ENCODE measurements at places on chromosomes 7 and 10.

DNA sequence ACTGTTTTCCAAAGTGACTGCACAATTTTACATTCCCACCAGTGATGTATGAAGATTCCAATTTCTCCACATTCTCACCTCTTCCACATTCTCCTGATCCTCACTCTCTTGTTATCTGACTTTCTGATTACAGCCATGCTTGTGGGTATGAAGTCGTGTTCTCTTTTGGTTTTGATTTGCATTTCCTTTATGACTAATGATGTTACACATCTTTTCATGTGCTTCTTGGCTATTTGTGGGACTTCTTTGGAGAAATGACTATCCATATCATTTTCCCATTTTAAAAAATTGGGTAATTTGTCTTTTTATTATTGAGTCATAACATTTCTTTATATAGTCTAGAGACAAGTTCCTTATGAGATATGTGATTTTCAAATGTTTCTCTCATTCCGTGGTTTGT lies 10.5 kb upstream of the GIMAP8 start:
- DNase-seq, result no peak

DNA sequence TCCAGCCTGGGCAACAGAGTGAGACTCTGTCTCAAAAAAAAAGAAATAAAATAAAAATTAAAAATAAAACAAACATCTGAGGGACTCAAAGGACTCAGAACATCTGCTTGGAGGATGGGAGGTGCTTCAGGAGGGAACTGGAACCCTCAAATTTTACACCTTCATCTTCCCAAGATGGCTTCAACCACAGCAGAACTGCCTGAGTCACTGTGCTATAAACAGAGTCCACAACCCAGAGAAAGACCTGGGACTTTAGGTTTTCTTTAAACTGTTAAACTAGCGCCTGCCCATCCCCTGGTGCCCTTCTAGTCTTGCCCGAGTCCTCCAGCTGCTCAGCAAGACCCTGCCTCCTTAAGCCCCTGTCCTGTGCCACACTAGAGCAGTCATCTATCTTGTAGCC lies 40.8 kb downstream of the RGS10 start:
- no peak for DNase-seq

- no peak for DNase-seq
Measured at GRCh38 chr7:115060095-115060870, 138.4 kb downstream of the MDFIC start.

DNA sequence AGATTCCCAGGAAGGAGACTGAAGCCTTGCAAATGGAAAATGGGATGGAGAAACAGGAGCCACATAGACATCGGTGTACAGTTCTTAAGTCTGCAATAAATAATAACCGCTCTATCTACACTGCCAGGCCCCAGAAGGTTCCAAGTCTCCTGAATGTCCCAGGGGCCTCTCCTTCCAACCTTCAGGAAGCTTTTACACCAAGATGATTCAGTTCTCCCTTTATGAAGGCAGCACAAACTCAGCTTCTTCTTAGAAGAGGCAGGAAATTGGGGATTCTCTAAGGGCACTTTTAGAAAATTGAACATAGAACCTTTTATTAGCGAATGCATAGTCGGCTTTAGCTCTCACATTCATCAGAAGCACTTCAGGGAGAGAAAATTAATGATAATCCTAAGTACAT lies 130.8 kb upstream of the LYZL1 start:
- no peak for DNase-seq

DNA sequence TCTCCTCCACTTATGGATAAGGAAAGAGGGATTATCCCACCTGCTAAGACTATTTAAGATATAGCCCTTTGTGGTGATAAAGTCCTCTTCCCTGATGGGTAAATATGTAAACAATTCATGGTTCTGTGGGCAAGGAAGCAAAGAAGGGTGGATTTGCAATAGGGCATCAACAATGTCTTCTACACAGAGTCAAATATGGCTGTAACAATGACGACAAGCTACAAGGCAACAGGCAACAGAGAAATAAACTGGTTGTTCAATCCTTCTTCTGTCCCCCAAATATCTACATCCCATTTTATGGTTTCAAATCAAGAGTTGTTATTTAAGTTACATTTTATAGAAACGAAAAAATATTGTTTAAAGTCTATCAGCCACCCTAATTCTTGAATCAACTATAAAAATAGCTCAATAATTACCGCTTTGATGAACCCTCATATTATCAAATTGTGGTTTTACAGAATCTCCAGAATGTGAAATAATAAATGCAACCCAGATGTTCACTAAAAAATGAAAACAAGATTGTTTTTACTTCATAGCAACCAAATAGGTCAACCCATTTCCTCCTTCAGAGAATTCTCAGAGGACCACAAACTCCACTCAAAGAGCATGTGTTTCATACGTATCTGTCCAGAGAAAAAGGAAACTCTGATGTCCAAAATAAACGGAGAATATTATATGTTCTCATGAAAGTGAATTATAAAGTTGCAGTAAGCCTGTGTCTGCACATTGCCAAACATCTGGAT lies 13.8 kb downstream of the CYTH3 start:
- DNase-seq, result no peak

GRCh38 chr10:54131833-54132232 lies 669.2 kb downstream of the PCDH15 start:
- no peak for DNase-seq

- DNase-seq, result no peak
Measured at GRCh38 chr10:74320717-74321116, 169.7 kb downstream of the ADK start.

DNA sequence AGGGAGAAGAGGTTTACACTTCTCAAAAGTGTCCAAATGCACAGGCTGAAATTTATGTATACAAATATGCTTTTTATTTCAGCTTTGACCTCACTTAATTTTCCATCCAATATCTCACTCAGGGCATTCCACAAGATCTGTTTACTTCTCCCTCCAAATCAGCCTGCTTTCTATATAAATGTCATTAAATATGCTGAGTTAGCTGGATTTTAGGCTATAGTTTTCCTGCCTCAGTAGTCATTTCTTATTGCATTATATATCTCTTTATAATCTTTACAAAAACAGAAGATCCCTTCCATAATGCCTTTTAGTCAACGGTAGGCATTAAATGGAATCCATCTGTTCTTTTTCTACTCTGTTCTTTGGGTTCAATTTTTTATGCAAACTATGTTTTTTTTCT lies 71.7 kb upstream of the KCND2 start:
- DNase-seq, result no peak

GRCh38 chr10:3873728-3874461 lies 88.9 kb upstream of the KLF6 start:
- no peak for DNase-seq

DNA sequence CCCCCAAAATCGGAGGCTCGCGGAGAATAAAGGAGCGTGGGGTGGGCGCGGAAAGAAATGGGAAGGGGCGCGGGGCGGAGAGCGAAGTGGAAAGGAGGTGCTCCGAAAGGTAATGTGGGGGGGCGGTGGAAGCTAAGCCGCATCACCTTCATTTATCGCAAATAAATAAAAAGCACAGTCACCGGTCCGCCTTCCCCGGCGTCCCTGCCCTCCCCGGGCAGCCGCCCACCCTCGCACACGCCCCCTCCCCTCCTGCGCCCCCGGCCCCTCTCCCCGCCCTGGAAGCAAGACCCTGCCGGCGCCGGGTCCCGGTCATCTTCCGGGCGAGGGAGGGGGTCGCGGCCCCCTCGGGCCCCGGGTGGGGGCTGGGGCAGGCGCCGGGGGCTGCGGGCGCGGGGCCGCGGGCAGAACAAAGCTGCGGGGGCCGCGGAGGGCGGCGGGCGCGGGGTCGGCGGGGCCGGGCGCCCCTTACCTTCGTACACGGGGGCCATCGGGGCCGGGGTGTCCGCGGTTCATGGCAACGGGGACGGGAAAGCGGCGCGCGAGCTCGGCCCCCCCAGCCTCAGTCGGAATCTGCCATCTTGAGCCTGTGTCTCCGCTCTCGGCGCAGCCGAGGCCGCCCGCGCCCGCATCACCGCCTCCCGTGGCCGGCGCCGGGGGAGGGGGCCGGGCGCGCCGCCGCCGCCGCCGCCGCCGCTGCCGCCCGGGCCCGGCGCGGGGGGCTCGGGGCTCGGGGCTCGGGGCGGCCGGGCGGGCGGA lies 486 bp downstream of the HIPK2 start:
- DNase-seq, result no peak

DNA sequence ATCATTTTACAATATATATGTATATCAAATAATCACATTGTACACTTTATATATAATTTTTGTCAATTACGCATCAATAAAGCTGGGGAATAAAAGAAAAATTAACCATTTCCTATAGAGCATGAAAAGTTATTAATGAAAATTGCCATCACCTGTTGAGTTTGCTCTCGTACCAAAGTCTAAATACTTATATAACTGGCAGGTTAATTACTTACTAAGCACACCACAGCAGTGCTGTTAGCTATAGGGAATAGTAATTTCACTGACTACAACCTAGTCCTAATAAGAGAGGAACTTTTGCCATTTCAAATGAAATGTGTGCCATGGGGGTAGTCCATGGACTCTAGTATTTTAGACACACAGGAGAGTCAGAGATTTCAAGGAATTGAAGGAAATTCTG lies 176.9 kb upstream of the COL1A2 start:
- DNase-seq, result no peak

- DNase-seq, result no peak
Measured at GRCh38 chr7:710161-710560, 16.3 kb upstream of the DNAAF5 start.

GRCh38 chr10:116147147-116147905 lies 125.7 kb downstream of the GFRA1 start:
- no peak for DNase-seq

DNA sequence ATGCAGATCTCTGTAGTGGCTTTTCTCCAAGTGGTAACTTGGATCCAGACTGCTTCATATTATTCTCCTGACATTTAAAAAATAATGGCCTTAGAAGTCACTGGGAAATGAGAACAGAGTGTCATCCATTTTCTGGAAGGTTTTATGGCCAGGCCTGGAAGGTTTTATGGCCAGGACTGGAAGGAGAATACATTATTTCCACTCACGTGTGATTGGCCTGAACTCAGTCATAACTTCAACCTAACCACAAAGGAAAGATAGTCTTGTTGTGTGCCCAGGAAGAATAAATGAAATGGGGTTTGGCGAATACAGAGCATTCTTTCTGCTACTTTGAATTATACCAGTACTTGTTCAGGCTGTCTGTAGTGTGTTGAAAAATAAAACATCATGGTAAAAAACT lies 360.9 kb downstream of the GPAM start:
- no peak for DNase-seq

DNA sequence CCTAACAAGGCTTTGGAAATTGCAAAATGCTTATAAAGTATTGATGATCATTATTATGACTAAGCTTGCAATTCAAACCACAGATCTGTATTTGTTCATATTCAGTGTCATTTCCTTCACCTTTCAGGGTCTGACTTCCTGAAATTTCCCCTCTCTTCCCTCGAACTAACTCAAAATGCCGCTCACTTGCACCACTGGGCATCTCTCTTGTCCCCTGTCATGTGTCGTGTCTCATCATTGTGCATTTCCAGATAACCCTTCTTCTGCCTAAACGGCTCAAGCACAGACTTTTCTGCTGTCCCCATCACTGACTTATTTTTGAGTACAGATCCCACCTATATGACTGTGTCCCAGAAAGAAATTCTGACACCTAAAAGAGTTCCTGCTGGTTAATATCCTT lies 41.0 kb upstream of the CELF2 start:
- DNase-seq, result no peak

- no peak for DNase-seq
Measured at GRCh38 chr10:133257489-133258065, 19.1 kb downstream of the ADAM8 start.

- no peak for DNase-seq
Measured at GRCh38 chr10:118955531-118955930, 74.0 kb upstream of the NANOS1 start.

DNA sequence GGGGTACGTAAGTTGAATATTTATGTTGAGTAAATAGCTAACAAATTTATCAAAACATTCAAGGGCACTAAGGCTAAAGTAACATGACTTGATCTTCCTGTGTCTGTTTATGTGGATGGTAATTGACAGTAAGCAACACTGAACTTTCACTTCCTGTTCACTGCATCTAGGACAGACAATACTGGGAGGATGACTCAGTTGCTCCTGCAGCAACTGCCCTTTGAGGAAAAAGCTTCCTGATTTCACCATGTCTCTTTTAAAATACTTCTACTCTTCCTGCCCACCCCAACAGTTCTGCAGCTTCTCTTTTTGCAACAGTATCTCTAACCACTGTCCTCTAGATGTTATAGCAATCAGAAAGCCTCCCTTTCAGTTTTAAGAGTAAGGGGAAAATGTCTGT lies 76.6 kb upstream of the HGF start:
- DNase-seq, result no peak

GRCh38 chr10:23172429-23173213 lies 19.5 kb upstream of the PTF1A start:
- DNase-seq, result no peak

DNA sequence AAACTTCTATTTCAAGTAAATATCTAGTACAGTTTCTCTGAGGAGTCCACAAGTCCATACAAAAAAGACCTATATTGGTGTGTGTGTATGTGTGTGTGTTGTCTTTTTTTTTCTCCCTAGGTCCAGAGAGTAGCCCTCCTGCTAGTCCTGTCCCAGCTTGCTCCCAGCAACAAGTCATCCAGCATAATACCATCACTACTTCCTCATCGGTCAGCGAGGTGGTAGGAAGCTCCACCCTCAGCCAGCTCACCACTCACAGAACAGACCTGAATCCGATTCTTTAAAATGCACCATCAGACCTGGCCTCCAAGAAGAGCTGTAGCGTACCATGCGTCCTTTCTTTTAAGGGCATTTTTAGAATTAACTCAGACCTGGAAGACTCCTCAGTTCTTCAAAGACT lies 139.1 kb downstream of the TRIL start:
- no peak for DNase-seq

- no peak for DNase-seq
Measured at GRCh38 chr10:106158241-106158640, 1006.3 kb downstream of the SORCS1 start.

- DNase-seq, result no peak
Measured at GRCh38 chr7:36879021-36879420, 154.7 kb upstream of the AOAH start.

- DNase-seq, result no peak
Measured at GRCh38 chr7:64945503-64946175, 42.6 kb downstream of the ZNF273 start.

DNA sequence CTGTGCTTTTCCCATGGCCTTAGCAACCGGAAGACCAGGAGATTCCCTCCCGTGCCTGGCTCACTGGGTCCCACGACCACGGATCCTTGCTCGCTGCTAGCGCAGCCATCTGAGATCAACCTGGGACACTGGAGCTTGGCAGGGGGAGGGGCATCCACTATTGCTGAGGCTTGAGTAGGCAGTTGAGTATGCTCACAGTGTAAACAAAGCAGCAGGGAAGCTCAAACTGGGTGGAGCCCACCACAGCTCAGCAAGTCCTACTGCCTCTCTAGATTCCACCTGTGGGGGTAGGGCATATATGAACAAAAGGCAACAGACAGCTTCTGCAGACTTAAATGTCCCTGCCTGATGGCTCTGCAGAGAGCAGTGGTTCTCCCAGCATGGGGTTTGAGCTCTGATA lies 697.0 kb downstream of the SORCS1 start:
- no peak for DNase-seq

GRCh38 chr10:3950676-3951275 lies 165.8 kb upstream of the KLF6 start:
- DNase-seq, result no peak
